ENCODE measurements at places on chromosomes 5 and 9. TPM values are rescaled to one million over a fixed set of nuclear protein-coding genes. Genes with fewer than 3 reads are reported as not detected.

- H3K36me3 ChIP-seq = no peaks in the 10 kb centered on the region
- H3K4me1 ChIP-seq = 0 out of 3 replicates have a peak, but pooled peaks cover 2% of the 10 kb centered on the region
- no peaks in the 10 kb centered on the region for H3K27me3 ChIP-seq
- no peak overlapping the region for H3K27ac ChIP-seq
Observed at GRCh38 chr5:153551537-153552079, 61.1 kb downstream of the GRIA1 start.

GRCh38 chr5:93431250-93431649 lies 149.8 kb downstream of the NR2F1-AS1 start:
- no peaks in the 10 kb centered on the region for H3K4me1 ChIP-seq
- H3K4me3 ChIP-seq = no peak overlapping the region
- DNase-seq = no peak
- no peak overlapping the region for H3K27ac ChIP-seq
- no peaks in the 10 kb centered on the region for H3K27me3 ChIP-seq

GRCh38 chr9:124320062-124320973 lies 62.6 kb downstream of the NEK6 start:
- no peaks in the 10 kb centered on the region for H3K27me3 ChIP-seq
- H3K4me3 ChIP-seq = no peak overlapping the region
- peaks cover 11% of the 10 kb centered on the region for H3K4me1 ChIP-seq
- DNase-seq = peak; percentile 82
- no peaks in the 10 kb centered on the region for H3K36me3 ChIP-seq
- H3K27ac ChIP-seq = no peak overlapping the region

DNA sequence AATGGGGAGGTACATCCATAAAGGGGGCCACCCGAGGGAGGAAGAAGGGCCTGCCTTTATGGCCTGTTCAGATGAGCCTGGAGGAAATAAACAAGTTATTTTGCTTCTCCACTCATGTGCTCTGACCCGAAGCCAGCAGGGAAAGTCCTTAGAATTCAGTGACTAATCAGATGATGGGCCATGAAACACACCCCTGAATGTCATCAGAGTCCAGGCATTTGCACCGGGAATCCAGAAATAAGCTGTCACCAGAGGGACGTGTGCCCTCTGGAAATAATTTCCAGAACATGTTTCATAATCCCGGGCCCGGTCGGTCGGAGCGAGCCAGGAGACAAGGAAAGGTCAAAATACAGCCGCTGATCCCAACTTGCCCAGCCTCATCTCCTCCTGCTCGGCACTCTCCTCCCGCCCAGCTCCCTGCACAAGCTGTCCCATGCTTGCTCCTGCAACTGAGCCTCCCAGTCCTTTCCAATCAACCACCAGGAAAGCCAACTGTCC lies 73.6 kb upstream of the ZNF622 start:
- H3K27ac ChIP-seq = no peak overlapping the region
- no peaks in the 10 kb centered on the region for H3K4me1 ChIP-seq

DNA sequence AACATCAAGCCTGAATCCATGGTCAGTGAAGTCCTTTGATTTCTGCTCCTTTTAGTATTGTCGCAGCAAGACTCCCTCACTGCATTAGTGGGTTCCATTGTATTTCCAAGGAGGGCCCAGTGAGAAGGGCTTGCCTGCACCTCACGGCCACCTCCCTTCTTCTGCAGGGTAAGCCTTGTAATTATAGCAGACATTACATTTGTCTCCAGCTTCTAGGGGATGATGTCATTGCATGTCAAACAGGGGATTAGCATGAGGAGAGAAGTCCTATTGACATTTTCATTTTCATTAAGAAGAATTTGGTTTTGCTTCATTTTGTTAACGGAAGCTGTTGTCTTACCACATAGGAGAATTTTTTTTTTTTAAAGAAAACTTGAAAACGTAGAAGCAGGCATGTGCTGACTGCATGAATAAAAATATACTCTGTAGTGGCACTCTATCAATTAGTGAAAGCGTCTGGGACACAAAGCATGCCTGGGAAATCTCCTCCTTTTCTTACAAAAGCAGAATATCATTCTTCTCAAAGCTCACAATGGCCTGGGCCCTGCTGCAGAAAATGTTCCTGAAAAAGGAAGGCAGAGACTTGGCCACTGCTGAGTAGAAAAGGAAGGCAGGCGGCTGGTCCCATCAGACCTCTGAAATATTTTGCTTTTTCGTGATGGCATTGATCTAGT lies 27.1 kb downstream of the MAP1B start:
- no peaks in the 10 kb centered on the region for H3K36me3 ChIP-seq
- no peak for DNase-seq
- no peak overlapping the region for H3K4me3 ChIP-seq
- no peaks in the 10 kb centered on the region for H3K4me1 ChIP-seq

Gene SH3PXD2B
- 0.66 TPM for total RNA-seq
